ENCODE measurements at places on chromosomes 1 and 21.
A peak's percentile ranks its signal among the peaks of the same experiment; 100 is the strongest.

DNA sequence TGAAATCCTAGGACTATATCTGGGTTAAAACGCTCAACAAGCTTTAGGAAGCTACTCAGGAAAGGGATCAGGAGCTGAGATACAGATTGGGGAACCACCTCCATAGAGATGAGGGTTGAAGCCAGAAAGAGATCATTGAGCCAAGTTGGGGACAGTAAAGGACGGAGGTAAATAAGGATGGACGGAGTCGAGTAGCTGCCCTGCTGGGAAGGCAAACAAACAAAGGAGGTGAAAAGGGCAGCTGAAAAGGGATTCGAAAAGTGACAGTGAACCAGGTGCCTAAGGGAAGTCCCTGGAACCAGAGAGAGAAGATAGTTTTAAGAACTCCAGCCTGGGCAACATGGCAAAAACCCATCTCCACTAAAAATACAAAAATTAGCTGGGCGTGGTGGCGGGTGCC lies 6.3 kb upstream of the CAMSAP2 start:
- DNase-seq = no peak

DNA sequence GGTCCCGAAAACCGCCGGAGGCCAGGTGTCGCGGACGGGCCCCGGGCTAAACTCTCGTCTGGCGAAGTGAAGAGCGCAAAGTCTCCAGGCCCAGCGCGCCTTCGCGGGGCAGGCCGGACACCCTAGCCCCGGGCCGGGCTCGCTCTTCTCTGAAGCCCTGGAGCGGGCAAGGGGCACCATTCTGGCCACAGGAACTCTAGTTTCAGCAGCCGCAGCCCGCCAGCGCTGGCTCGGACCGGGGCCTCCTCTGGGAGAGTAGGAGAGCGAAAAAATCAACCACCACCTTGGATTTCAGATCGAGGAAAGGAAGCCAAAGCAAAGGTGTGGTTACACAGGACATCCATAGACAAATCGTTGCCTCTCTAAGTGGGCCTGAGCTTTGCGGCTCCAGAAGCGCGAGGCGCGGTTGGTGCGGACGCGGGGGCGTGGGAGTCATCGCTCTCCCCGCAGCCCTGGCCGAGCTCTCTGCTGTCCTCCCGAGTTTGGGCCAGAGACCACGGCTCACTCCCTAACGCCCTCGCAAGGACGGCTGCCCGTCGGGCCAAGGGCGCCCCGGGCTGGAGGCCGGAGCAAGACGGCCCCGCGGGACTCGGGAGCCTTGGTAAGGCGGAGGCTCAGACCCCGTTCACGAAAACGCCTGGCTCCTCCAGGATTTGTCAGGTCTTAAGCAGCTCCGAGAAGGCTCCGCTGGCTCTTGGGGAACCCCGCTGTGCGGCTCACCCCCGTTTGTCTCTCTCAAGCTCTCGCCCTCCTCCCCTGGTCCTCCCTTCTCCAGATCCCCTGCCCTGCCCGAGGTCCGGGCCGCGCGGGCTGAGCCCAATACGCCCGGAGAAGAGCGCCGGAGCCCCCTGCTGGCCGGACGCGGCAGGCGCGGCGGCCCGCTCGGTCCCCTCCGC lies 132.9 kb upstream of the DPYD start:
- DNase-seq = peak; percentile 63

DNA sequence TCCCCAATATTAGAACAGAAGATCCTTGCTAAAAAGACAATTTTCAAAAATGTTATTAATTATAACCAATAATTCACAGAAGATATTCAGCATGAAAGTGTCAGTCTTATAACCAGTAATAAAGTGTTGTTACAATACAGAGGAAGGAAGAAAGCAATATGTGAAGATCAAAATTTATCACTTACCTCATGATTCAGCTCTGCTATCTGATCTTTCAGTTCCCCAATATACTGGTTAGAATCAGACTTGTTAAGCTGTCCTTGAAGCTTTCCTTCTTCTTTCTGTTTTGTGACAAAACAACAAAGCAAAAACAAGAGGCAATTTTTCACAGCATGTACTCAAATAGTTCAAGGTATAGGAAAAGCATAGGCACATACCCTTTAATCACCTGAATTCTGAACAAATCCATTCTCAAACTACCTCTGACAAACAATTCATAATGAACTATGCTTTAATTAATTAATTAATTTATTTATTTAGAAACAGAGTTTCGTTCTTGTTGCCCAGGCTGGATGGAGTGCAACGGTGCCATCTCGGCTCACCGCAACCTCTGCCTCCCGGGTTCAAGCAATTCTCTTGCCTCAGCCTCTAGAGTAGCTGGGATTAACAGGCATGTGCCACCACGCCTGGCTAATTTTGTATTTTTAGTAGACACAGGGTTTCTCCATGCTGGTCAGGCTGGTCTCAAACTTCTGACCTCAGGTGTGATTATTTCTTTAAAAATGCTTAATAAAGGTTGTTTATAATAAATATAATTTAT lies 76.9 kb upstream of the GFI1 start:
- no peak for DNase-seq

DNA sequence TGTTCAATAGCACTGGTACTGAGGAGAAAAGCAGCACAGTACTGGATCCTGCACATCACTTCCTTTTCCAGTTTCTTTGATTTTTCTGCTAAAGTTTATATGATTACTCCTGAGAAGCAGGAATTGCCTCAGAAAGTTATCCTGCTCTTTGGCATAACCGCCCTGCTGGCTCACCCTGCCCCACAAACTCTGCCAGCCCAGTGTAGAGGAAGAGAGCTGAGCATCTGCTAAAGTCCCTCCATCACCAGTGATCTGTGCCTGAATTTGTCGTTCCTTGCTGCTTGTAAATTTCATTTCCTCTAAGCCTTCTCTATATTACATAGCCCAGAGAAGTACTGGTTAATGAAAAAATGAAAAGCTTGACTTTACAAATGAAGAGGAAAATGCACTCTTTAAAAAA lies 87.0 kb upstream of the C1orf21 start:
- no peak for DNase-seq

GRCh38 chr1:158185770-158186169 lies 5.1 kb downstream of the CD1D start:
- no peak for DNase-seq

DNA sequence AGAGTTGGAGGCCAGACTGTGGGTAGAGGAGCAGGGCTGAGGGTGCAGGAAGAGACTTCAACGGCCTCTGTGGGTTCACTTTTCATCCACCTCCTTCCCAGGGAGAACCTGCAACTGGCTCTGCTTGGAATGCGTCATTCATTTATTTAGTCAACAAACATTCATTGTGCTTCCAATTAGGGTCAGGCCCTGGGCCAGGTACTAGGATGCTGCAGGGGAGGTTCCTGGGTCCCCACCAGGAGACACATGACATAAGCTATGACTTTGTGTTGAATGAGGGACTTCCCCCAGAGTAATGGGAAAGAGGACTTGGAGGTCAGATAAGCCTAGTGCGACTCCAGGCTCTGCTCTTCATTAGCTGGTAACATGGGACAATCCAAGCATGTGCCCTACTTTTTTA lies 46.3 kb upstream of the RPL11 start:
- DNase-seq = no peak

DNA sequence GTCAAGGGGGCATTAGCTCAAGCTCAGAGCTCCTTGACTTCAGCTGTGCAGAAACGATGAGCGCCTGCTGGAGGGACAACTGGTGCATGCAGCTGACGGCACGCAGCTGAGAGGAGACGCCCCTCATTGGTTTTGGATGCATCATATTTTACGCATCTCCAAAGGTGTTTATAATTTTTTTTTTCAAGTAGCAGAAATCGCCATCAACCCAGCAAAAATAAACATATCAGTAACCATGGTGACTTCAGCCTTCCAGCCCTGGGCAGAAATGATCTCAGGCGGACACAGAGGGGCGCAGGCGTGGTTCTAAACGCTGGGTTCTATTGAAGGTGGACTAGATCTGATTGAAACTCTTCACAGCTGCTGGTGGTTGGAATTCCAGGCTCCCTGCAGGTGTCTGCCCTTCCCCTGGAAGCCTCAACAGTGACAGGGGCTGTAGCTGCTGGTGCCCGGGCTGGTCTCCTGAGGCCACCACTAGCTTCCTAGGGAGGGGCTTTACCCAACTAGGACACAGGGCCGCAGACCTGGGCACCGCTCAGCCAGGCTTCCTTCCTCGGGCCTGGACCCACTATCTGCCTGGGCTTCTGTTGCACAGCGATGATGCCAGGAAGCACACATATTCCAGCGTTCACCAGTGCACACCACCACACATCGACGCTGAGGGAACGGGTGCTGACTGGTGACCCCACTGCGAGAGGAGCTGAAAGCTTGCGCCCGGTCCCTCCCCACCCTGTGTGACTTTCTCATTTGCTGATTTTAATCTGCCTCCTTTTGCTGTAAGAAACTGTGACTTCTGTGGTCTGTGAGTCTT lies 63.7 kb upstream of the ABCG1 start:
- DNase-seq = no peak

DNA sequence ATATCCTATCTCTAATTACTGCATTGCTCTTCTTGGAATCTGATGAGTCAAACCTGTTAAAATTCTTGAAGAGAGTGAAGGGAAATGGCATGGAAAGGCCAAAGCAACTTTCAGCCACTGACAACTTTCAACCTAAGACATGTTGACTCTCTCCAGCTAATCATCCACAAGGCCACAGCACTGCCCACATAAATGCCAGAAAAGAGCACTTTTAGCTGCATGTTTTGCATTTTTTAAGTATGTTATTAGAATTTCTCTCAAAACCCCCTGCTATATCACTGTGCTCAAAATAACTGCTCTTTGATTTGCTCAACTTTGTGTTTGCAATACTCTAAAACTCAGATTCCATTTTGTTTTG lies 352.5 kb downstream of the ADGRL2 start:
- no peak for DNase-seq

DNA sequence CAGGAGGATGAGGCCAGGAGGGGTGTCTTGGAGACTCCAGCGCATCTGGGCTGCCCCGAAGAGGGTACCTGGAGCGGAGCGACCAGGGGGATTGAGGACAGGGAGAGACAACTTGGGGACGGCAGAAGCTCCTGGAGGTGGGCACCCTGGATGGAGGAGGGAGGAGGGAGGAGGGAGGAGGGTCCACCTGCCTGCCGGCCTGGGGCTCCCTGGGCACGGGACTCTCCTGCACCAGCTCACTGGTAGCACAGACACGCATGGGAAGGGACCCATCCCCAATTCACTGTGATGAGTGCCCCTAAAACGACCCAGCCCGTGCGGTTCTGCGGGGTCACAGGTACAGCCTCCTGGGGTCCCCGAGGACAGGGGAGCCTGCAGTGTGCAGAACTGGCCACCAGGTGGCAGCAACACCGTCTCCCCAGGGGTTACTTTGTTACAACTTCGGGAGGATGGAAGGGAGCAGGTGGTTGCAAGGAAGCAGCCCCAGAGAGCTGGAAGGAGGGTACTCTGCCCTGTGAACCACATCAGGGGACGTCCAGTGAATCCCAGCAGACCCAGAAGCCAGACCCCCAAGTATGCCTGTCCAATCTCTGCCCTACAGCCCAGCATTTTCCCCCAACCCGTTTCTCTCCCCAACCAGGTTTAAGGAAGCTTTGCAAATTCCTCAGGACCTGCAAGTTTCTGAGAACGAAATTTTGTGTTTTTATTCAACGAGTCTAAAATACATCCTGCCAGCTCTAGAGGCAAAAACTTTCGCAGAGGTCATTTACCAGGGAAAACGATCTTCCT lies 482.4 kb downstream of the NPHP4 start:
- DNase-seq = peak; percentile 30

DNA sequence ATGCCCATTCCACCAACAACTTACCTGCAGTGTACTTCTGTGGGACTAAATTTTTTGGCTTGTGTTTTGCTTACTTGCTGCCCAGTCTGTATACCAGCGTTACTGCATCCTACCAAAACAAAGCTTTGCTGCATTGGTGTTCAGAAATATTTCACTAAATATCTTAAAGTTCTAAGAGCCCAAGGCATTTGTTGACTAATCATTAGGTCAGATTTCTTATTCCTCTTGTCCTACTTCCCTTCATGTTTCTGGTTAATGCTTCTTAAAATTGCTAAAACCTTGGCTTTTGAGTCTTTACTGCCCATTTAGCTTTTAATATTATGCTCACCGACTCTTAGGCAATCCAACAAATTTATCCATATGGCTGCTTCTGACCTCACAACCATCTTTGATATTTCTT lies 161.8 kb downstream of the DPYD start:
- no peak for DNase-seq

- no peak for DNase-seq
These were observed 37.3 kb downstream of the C1orf21 start for GRCh38 chr1:184424157-184424556.

- no peak for DNase-seq
These were observed 166.7 kb upstream of the BEND5 start for GRCh38 chr1:48943393-48943792.

DNA sequence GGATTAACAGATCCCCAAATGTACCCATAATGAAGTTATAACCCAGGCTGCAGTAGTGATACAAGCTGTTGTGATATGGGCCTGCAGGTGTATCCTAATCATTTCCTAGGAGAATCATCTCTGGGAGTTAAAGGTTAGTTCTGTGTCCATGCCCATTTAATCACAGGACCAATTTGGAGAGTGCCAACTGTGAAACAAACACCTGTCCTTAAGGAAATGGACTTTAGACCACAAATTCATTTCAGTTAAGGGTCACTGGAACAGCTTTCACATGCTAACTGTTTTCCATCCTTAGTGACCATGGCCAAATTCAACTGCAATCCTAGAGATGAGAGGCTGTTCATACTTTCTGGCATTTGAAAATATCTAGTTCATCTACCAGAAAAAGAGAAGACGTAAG lies 160.9 kb downstream of the GPATCH2 start:
- DNase-seq = no peak

- no peak for DNase-seq
These were observed 2.1 kb downstream of the EVA1B start for GRCh38 chr1:36321119-36321951.

DNA sequence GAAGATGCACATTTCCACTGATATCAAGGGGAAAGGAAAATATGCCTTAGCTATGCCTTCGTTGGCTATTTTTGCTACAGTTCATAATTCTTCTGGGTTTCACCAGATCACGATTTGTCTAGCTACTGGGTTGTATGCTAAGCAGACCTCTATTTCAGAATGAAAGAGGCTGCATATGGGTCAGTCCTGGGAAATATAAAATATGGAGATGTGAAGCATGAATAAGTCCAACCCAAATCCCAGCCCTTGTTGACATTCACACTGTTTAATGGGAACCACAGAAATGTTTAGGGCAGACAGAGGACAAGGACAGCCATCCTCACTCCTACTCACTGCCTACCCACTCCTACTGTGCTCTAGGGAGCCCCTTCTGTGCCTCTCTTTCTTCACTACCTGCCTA lies 343.2 kb upstream of the CAMK1G start:
- no peak for DNase-seq

DNA sequence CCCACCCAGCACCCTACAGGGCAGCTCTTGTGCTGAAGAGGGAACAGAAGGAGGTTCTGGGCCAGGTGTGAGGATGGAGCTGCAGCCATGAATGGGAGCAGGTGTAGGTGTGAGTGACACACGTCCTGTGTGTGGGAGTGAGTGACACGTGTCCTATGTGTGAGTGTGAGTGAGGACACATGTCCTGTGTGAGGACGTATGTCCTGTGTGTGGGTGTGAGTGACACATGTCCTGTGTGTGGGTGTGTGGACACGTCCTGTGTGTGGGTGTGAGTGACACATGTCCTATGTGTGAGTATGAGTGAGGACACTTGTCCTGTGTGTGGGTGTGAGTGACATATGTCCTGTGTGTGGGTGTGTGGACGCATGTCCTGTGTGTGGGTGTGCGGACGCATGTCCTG lies 26.4 kb downstream of the MEGF6 start:
- no peak for DNase-seq
